Activated CD4-positive, alpha-beta T cell treated with anti-CD3 and anti-CD28 coated beads, Interleukin-2, Interleukin-4, amounts not matched to agents 100 ng/mL and 50 ng/mL, durations not matched to agents 16 hours and 8 hours (primary cell): ENCODE measurements at places on chromosomes 5 and 9.

DNA sequence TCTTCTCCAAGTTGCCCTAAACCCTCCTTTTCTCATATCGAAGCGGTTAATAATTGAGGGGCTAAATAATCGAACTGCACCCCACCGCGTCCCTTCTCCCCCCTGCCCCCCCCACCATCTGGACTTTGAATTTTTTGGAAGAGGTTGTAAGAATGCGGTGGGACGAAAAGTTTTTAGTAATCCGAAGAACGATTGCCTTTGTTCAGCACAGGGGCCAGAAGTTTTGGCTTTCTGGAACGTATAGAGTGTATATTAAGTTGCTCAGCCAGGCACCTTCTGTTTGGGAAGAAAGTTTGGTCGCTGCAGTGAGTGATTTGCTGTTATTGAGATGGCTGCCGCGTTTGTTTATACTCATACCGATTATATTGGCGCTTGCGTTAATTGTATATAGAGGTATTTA, 518 bp downstream of the ERBIN start:
- peak; percentile 12 for DNase-seq

DNA sequence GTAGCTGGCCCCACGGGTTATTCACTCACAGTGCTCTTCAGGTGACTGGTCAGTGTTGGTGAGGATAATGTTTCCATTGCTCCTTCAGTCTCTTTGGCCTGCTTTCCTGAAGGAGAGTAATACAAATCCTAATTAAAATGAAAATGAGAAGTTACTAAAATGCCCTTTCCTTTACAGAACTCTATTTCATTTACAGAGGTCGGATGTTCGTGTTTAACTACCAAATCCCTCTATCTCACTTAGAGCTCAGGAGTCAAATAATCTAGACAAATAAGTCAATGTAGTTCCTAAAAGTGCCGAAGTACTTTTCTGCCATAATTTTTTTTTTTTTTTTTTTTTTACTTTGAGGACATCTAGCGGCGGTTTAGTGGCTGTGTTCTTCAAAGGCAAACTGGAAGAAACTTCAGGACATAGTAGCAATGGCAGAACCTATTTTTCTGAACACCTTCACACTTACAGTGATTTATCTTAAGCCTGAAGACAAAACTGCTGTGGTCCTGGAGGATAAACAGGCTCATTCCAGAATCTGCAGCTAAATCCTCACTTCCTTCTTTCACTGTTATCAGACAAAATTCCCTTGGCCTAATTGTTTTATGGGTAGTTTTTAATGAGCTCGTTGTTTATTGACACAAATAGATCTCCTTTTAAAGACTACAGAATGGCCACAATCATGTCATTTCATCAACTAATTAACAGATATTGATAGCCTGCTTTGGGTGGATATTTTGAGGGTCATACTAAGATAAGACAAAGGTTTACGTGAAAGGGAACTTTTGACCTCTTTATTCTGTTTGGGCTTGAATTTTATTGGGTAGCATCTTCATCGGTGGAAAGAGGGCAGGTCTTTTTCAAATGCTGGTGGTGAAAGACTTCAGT, 207.6 kb upstream of the DMRTA1 start:
- DNase-seq: no peak

DNA sequence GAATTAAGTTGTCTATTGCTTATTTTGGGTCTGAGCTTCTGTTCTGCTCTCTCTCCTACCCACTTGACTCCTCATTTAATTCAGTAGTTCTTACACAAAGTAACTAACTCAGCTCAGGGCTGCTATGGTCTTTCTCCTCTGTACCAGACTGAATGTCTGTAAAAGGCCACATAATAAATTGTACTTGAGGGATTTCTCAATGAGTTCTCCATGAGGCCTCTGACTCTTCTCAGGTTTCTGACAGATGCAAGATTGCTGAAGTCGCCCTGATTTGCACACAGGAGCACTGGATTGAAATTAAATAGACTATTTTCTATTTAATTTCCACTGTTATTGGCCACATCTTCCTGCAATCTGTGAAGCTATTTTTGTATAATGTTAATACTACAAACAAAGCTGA, 2.9 kb downstream of the IQGAP2 start:
- DNase-seq: no peak

DNA sequence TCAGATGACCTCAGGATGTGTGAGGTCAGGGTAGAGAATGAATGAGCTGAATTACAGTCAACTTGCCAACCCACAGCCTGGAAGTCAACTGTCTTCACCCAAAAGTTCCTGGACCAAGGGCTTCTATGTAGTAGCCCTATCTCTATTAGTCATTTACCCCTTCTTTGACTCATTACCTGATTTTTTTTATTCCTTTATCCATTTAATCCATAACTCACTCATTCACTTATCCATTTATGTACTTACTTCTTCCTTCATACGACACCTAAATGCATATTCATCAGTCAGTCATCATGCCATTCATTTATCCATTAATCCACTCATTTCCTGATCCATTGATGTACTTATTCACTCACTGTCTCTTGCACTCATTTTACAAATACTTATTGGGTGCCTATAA, 212.7 kb downstream of the PAPPA start:
- no peak for DNase-seq

DNA sequence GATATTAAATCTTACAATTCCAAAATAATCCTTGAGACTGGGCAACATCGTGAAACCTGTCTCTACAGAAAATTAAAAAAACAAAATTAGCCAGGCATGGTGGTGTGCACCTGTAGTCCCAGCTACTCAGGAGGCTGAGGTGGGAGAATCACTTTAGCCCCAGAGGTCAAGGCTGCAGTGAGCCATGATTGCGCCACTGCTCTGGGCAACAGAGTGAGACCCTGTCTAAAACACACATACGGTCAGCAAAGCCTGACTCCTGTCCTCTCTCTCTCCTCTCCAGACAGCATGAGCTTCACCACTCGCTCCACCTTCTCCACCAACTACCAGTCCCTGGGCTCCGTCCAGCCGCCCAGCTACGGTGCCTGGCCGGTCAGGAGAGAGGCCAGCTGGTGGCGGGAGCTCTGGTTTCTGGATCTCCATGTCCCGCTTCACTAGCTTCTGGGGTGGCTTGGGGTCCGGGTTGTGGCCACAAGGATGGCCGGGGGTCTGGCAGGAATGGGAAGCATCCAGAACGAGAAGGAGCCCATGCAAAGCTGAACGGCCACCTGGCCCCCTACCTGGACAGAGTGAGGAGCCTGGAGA, 9.0 kb upstream of the PDCL start:
- no peak for DNase-seq

- DNase-seq: no peak
Observed at GRCh38 chr5:67878933-67879332, 336.6 kb upstream of the PIK3R1 start.

- no peak for DNase-seq
Observed at GRCh38 chr5:140869555-140869886, 764 bp downstream of the PCDHA11 start.
